ENCODE measurements at places on chromosomes 5 and 9.

- peak; percentile 61 for DNase-seq
These were observed 276.0 kb upstream of the RGMB start for GRCh38 chr5:98497418-98497817.

- DNase-seq = peak; percentile 34
These were observed 454.4 kb downstream of the NR2F1-AS1 start for GRCh38 chr5:93126634-93127033.

DNA sequence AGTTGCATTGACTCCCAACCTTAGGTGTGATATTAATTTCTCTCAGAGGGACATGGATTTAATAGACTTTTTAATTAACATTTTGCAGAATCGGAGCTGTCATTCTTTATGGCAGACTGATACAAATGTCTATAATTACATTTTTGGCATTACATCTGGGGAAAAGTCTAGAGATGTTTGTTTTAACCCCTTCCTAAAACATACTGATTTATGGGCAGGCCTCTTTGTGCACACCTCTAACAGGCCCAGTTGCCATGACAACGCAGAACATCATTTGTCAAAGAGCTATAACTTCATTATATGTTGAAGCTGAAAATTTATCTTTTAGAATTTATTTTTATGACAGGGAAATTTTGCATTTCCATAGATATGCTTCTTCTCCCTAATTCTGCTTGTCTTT, 158.5 kb downstream of the NTRK2 start:
- DNase-seq = no peak

DNA sequence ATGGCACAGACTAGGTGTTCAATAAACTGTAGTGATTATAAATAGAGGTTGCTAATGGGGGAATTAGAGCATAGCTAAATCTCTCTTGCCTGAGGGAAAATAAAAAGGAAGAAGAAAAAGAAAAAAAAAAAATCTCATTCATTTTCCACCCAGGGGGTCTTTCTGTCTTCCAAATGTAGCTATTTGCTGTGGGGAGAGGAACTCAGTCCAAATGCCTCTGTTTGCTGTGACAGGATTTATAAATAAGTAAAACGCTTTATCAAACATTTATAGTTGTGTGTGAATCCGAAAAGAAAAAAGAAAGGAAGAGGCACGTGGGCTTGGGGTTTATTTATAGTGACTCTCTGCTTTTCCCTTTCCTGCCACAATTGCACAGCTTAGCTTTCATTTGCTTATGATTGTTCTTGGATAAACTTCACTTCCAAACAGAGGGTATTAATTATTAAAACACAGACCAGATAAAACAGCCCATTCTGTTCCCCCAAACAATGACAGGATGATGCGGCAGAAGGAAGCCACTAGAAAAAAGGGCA, 245.7 kb downstream of the ASTN2 start:
- no peak for DNase-seq

DNA sequence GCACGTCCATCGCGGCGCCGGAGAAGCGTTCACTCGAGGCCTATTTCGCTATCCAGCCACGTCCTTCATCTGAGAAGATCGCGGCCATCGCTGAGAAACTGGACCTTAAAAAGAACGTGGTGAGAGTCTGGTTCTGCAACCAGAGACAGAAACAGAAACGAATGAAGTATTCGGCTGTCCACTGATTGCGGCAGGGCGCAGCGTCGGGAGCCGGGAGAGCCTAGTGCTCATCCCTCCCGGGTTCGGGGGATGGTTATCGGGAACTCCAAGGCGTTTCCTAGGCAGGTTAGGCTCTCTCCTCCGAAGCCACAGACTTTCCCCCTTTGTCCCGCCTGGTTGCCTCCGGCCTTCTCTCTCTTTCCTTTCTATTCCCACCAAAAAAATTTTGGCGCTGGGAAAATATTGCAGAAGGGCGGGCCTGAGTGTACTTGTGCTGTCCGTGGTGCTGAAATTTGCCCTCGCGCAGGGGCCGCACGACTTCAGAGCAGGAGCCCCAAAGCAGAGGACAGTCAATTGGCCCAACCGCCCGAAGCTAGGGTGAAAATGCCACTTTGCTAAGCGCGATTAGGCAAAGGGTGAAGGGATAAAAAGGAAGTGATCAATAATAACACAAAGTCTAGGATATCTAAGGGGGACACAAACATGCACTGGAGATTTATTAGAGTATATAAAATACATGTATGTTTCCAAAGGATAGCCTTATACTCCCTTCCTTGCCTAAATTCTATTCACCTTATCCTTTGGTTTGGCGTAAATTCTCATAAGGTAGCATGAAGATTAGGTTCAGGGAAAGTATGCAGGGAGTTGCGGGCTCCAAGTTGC, 1.8 kb downstream of the POU4F3 start:
- DNase-seq = peak; percentile 63

DNA sequence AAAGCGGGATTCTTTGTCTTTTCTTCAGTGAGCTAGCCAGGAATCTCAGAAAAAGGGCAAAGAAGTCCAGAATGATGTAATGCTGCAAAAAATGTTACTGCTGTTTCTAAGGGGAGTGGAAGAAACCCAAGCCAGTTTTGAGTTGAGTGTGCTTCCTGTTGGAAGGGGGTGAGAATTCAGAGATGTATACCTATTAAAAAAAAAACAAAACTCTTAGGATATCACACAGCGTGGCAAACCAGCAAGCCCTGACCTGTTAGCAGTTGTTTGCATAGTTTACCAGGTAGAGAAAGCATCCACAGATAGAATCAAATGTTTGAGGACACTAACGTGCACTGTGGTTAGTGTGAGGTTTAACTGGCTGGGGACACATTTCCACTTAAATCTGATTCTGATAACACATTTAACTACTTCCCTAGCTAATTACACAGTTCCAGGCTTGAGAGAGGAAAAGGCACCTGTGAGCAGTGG, 11.4 kb downstream of the BASP1 start:
- no peak for DNase-seq

- no peak for DNase-seq
These were observed 5.6 kb downstream of the ADGRD2 start for GRCh38 chr9:124455820-124456219.

GRCh38 chr5:173395257-173395932, 67.2 kb upstream of the STC2 start:
- DNase-seq = peak; percentile 81

GRCh38 chr9:20921362-20921761, 110.1 kb downstream of the HACD4 start:
- no peak for DNase-seq

- DNase-seq = no peak
These were observed 56.4 kb downstream of the BARX1 start for GRCh38 chr9:93898502-93899426.

- DNase-seq = no peak
These were observed 89.6 kb upstream of the TBC1D2 start for GRCh38 chr9:98345011-98345410.

DNA sequence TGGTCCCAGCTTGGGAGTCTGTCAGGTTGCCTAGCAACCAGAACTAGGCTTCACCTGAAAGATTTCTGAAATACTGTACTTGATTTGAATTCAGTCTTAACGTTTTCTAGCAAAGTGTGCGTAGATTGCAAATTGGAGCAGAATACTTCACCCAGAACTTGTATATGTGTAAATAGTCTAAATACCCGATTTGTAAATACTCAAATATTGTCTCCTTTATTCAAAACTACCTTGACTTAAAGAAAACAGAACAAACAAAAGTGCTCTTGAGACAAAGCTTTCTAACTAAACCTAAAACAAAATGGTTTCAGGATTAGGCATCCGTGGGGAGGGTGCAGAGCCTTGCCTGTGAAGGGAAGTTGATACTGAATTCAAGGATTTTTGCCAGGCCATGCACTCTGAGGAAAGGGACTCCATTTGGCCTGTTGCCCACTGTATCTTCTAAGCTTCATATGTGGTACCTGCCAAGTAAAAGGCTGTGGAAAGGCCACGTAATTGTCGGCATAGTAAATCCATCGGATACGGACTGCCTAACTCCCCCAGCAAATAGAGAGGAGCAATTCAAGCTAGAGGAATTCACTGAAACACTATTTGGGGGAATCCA, 744 bp upstream of the HMGCS1 start:
- no peak for DNase-seq

GRCh38 chr9:79166005-79166404, 405.8 kb upstream of the TLE4 start:
- no peak for DNase-seq

- DNase-seq = no peak
These were observed 29.6 kb downstream of the RNF145 start for GRCh38 chr5:159179529-159180305.

GRCh38 chr9:137028263-137029057, 423 bp upstream of the ABCA2 start:
- peak; percentile 38 for DNase-seq

GRCh38 chr5:175788155-175788787, 83.1 kb upstream of the CPLX2 start:
- no peak for DNase-seq

DNA sequence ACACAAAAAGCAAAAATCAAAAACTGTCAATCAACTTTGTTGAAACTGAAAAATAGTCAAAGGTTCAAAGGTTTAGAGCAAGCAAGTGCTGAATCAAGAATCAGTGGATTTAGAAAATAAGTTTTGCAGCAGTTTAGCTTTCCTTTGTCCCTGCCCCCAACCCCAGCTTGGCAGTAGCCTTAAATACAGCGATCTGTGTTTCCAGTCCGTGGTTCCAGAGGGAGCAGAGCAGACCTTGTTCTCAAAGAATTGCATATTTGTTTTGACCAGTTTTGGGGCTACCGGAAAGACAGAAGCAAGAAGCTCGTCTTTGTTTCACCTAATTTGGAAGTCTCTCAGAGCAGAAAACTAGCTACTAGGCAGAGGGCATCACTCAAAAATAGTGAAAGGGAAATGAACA, 57.2 kb upstream of the PRDM9 start:
- no peak for DNase-seq

DNA sequence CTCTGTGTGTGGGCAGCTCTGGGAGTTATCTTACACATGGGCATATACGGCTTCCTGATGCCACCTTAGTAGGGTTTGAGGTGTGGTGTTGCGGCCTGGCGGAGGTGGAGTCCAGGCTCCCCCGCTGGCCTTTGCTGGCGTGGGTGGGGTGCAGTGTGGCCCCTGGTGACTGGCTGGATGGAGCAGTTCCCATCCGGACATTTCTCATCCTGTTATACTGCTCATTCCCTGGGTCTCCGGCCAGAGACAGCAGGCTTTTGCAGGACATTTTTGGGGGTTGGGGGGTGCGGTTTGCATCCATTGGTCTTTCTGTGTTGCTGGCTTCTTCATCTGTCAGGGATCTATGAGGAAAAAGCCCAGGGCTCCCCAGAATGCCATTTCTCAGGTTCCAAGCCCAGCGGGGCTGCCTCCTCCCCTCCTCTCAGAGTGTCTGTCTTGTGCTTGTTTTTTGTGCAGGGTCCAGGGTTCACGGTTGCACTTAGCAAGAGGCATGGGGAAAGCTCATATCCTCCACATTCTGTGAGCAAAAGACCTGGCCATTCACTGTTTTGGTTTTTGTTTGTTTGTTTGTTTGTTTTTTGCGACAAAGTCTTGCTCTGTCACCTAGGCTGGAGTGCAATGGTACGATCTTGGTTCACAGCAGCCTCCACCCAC, 22.3 kb downstream of the NDUFS6 start:
- DNase-seq = no peak

GRCh38 chr9:12797037-12797436, 22.2 kb downstream of the LURAP1L start:
- DNase-seq = no peak

DNA sequence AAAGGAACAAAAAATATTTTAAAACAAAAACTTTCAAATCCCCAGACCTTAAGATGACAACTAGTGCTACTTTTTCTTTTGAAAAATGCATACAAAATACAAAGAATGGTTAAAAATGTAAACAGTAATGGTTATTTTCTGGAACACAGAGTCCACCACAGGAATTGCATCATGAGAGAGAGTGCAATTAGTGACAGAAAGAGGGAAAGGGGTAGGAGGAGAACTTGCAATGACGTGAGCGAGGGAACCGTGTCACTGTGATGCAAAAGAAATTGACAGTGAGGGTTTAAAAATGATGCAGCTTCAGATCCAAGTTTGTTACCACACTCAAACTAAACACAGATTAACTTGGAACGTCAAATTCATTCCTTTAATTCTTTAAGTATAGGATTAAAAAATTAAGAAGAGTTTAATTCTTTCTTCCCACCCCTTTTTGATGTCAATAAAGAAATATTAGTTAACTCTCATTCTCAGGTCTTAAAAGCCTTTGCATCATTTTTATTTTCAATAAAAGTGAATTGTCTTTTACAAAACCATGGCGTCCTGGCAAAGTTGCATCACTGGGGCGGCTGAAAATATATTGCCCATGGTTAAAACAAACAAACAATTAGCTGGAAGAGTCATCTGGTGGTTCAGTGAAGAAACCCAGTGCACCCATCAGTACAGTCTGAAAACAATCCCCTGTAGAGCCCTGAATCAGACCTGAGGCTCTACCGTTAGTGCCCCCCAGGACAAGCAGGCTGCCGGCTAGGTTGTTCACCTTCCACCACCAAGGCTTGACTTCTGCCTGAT, 39.5 kb downstream of the MACROH2A1 start:
- no peak for DNase-seq

DNA sequence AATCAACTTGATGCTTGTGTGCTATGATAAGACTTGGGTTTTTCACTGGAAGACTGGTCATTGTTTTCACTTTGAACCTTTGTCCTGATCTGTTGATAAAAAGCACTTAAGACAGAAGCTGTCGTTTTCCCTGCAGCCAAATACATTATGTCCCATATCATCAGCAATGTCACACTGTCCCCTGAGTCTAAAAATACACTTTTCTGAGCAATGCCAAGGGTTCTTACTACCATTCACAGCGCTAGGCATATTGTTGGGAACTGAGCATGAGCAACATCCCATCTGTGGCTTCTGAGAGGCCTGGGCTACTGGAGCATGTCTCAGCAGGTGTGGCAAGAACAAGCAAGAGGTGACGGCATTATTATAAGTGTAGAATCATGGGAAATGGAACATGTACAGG, 81.8 kb downstream of the SEMA6A start:
- DNase-seq = no peak

DNA sequence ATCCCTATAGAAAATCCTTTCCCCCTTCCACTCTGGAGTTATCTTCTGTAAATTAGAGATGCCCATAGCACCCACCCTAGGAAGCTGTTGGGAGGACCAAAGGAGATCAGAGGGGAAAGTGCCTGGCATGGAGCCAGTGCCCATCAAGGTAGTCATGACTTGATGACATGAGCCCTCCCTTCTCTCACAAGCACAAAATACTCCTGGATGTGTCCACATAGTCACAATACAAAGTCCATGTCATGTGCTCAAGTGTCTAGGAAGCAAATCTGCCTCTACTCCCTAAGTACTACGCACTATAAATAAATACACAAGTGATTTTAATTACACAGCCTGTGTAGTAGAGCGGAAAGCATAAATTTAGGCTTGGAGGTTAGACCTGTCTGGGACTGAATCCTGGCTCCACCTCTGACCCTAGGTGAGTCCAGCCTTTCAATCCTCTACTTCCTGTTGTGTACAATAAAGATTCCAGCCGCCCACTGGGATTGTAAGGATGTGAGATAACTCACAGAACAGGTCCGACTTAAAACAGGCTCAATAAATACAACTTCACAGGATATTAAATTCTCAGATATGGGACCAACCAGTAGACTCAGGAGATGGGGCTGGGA, 30.6 kb downstream of the TTC39B start:
- DNase-seq = no peak

DNA sequence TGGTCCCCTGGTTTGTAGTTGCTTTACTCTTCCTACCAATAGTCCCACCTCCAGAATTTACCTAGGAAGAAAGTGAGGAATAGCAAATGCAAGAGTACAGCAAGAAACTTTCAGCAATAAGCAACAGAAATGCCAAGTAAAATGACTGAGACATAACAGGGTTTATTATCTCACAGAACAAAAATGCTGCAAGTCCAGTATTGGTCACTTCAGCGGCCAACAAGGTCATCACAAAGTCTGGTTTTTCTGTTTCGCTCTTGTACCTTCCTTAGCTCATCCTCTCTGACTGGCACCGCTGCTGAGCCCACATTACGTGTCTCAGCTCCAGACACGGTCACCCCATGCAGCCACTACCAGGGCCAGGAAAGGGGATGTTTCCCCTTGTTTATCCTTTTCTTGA, 82.7 kb downstream of the RFK start:
- no peak for DNase-seq

Data from LHCN-M2 (cell line).